ENCODE measurements at places on chromosomes 7 and 10.

- DNase-seq: peak; percentile 59
Measured at GRCh38 chr10:122490786-122491680, 29.7 kb downstream of the HTRA1 start.

DNA sequence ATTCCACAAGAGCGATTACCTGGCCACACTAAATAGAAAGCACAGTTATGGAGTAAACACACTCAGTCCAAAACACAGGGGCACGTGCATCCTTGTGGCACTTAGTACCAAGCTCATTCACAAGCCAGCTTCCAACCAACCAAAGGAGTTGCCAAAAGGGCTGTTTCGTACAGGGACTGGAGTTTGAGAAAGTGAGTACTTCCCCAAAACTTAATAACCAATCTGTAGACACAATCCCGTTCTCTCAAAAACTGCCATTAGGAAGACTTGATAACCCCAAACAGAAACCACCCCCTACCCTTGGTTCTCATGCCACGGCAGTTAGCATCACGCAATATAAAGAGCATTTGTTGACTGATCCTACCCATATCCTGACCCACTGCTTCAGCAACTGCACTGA lies 166.2 kb upstream of the ASAH2 start:
- no peak for DNase-seq

DNA sequence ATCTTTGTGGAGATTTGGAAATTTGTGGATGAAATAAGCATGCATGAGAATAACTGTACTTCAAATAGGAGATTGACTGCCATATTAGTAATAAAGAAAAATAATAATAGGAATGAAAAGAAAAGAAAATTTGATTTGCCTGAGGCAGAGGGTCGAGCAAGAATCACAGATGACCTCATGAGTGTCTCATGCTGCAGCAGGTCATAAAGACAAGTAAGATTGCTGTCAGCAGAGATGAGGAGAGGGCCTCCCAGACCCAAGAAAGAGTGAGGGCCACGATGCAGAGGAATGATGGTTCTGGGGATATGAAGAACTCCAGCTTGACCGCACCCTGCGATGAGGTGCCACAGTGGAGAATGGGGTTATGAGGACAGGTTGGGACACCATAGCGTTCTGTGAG lies 39.2 kb downstream of the TOMM7 start:
- DNase-seq: no peak

GRCh38 chr7:87934699-87935383 lies 790 bp downstream of the ADAM22 start:
- DNase-seq: no peak

GRCh38 chr10:35888400-35888799 lies 246.3 kb upstream of the FZD8 start:
- no peak for DNase-seq

DNA sequence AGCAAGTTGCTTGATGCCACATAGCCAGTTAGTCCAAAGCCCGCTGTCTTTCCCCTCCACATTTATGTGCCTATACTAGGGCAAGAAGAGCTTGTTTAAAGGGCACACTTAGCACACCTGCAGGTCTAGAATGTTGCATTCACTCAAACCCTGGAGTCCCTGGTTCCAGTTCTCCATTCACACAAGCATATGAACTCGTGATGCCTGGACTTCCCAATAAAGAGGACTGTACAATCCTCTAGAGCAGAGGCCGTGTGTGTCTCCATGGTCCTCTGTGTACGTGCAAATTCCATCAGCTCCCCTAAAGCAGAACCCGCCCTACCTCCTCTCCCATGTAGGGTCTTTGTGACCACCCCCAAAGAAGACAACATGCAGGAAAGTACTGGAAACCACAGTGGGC lies 3.0 kb upstream of the SH3PXD2A start:
- DNase-seq: no peak

- no peak for DNase-seq
Measured at GRCh38 chr7:33581236-33581635, 324.1 kb upstream of the BMPER start.

DNA sequence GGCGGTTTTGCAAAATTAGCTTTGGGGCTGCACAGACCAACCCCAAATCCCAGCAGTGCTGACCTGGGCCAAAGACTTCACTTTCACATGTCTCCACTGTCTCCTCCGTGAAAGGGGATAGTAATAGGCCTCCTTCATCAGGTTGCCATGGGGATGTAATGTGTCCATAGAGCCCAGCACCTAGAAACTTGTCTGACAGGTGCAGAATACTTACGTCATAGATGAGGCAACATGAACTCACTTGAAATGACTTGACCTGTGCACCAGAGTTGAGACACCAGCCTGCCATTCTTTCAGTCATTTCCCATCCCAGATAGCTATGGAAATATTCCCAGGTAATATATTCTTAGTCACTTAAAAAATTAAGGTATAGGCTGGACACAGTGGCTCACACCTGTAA lies 94.2 kb downstream of the INSYN2A start:
- no peak for DNase-seq

DNA sequence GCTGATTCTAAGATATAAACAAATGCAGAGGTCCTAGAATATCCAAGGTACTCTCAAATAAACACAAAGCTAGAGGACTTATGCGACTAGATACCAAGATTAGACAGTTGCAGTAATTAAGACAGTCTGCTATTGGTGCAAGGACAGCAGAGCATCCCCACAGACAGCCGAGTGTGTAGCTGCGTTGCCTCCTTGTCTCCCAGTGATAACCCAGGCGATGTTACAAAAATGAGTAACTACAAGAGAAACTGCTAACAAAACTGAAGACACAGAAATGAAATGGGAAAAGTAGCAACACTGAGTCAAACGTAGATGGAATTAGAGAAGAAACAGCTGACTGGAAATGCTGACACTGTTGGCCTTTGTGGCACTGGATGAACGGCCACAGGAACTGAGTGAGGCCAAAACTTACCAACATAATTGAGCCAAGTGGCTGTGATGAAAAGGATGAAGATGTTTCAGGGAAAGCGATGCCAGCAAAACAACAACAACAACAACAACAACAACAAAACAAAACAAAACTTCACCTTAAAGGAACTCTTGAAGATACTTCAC lies 54.3 kb downstream of the BAIAP2L1 start:
- peak; percentile 3 for DNase-seq

- DNase-seq: no peak
Measured at GRCh38 chr7:137885678-137886077, 38.9 kb upstream of the DGKI start.

DNA sequence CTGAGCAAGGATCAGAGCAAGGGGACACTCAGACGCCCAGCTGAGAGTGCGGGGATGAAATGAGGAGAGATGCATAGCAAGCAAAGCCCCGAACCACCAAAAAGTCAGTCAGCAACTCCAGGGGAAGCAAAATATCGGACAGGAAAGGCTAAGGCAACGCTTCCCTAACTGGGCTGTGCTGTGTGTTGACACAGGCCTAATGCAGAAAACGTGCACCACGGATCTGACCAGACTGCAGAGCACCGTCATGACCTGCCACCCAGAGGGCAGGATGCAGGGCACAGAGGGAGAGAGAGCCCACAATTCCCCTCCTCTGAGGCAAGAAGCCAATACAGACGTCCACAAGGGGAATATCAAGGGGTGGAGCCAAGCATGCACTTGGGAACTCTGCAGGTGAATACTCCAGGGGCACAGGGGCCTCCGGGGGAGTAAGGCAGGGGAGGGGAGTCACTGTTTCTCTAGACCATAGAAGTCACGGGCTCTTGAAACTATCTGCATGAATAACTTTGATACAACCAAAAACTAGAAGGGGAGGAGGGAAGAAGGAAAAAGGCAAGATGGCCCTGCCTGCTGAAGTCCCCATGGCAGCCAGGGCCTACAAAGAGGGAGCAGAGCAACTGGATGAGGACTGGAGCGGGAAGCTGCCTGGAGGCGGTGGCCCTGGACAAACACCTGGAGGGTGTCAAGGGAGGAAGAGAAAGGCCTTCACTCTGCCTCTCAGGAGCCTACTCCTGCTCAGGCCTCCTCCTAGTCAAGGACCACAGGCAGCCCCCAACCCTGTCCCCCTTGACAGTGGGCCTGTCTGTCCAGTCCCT lies 26.2 kb downstream of the GRID1 start:
- no peak for DNase-seq

- DNase-seq: no peak
Measured at GRCh38 chr7:68446183-68446582, 1152.1 kb upstream of the AUTS2 start.

DNA sequence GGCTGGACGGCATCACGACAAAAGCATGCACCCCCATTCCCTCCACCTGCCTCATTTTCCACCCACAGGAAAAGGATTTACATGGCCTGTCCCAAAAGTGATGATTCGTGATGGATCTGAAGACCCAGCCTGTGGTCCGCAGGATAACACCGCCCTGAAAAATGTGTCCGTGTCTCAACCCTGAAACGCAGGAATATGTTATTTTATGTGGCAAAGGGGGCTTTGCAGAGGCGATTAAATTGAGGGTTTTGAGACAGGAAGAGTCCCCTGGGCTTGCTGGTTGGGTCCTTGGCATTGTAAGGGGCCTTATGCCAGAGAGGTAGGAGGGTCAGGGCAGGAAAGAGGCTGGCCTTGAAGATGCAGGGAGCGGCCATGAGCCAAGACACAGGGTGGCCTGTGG lies 80.2 kb upstream of the PPP2R2D start:
- DNase-seq: no peak

DNA sequence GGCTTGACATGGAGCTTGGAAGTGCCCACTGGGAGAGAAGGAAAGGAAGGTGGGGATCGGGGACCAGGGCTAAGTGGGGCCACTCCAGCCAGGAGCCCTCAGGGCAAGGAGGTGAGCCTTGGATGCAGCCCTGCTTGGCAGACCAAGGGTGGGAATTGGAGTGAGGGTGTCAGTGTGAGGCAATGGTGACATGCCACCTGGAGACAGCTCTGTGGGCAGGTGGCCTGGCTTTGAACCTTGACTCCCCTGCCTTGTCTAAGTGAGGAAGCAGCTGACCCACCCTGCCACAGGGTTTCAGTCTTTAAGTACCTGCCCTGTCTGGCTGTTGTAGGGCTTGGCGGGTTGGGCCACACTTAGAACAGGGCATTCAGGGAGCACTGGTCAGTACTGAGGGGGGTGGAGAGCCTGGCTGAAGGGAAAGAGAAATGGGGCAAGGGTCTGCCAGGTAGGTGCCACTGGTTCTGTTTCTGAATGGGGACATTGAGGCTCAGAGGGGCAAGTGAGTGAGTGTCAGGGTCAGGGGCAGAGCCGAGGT lies 4.8 kb downstream of the RAMP3 start:
- DNase-seq: no peak

GRCh38 chr10:19762026-19762425 lies 54.2 kb upstream of the PLXDC2 start:
- DNase-seq: no peak

- no peak for DNase-seq
Measured at GRCh38 chr10:61458031-61458430, 4.8 kb upstream of the TMEM26 start.

GRCh38 chr7:404812-405488 lies 114.7 kb downstream of the PDGFA start:
- DNase-seq: no peak

DNA sequence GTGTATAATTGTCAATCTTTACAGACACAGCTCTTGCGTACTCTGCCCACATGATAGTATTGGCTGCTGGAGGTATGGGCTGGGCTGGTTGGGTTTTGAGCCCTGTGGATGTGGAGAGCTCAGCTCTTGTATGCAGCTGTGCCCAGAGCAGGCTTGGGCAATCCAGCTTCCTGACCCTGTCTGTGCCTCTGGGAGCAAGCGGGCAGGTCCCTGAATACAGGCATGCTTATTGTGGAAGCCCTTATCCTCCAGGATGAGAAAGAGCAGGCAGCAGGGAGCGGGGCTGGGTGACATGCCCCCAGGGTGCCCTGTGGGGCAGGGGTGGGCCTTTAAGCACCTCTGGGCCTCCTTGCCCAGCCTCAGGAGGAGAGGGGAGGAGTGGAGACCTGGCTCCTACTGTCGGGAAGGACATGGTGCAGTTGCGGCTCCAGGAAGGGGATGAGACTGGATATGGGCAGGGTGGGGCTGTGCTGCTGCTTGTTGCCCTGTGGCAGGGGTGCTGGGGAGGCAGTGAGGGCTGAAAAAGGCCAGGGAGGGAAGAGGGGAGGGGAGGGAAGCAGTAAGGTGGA lies 32.7 kb upstream of the SH2D4B start:
- DNase-seq: no peak

DNA sequence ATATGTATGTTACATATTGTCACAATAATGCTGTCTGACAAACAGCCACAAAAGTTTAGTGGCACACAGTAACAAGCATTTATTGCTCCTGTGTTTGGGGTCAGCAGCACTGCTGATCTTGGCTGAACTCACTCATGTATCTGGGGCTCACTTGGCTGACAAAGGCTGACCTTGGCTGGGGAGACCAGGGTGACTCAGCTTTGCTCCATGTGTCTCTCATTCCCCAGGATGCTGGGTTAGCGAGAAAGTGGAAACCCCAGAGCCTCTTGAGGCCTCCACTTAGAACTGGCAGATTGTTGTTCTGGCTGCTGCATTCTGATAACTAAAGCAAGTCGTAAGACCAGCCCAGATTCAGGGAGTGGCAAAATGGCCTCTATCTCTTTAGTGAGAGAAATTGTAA lies 217.3 kb upstream of the HABP2 start:
- no peak for DNase-seq

DNA sequence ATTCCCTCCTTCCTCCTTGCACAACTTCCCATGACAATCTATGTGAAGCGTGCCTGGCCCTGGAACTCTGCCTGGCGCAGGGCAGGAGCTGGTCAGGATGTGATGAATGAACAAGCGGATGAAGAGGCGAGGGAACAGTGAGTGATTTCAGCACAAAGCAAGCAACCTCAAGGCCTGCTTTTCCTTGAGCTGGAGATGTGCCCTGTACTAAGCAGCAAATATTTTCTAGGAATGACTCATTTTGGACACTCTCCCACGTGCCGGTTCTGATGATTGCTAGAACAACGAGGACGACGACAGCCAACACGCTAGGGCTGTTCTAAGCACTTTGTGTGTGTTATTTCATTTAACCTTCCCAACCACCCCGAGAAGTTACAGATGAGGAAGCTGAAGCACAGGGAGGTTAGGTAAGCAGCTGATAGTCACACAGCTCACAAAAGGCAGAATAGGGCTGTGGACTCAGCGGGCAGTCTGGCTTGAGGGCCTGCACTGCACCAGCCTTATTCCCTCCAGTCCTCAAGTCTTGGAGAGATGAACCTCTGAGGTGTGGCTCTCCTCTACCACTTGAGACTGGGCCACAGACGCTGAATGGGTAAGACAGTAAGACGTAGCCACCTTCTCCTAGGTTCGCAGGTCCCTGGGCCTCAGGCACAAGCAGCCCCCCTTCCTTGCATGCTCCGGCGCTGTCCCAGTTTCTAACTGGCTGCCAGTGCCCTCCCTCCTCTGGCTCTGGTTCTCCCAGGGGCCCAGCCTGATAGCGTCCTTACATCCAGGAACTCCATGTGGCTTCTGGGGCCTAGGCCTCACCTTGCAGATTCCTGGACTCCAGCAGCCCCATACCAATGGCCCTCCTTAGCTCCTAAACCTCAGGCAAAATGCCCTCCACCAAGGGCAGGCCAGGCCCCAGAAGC lies 59.0 kb downstream of the YKT6 start:
- peak; percentile 61 for DNase-seq

- DNase-seq: no peak
Measured at GRCh38 chr10:99534450-99534938, 1.8 kb downstream of the NKX2-3 start.

GRCh38 chr10:48786606-48787282 lies 102.1 kb downstream of the WDFY4 start:
- no peak for DNase-seq

Data from activated CD4-positive, alpha-beta T cell treated with anti-CD3 and anti-CD28 coated beads, Interleukin-2, amount 50 U/mL, for 16 hours (primary cell).